ENCODE measurements at places on chromosomes 3 and 15.
A peak's percentile ranks its signal among the peaks of the same experiment; 100 is the strongest.

GRCh38 chr3:178718995-178719635 is 182.9 kb downstream of the KCNMB2 start:
- no peak for DNase-seq

GRCh38 chr15:68666120-68666811 is 87.5 kb downstream of the CORO2B start:
- DNase-seq = no peak

- peak; percentile 89 for DNase-seq
These were observed 17.2 kb upstream of the USP3 start for GRCh38 chr15:63487076-63487757.

DNA sequence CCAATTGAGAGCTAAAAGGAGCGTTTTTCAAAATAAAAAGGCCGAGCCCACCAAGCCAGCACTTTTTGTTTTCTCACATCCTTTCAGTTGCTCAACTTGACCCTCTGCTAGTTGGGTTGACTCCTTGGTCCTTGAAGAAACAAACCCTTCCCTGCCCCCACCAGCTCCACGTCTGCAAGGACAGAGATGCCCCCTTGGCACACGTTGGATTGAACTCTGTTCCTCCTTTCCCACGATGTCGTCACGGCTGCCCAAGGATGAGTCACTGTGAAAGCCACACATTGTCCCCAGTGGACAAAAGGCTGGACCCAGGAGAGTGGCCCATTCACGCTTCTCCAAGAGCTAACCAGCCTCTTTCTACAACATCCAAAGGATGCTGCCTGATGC is 43.0 kb upstream of the SPATA12 start:
- DNase-seq = no peak

DNA sequence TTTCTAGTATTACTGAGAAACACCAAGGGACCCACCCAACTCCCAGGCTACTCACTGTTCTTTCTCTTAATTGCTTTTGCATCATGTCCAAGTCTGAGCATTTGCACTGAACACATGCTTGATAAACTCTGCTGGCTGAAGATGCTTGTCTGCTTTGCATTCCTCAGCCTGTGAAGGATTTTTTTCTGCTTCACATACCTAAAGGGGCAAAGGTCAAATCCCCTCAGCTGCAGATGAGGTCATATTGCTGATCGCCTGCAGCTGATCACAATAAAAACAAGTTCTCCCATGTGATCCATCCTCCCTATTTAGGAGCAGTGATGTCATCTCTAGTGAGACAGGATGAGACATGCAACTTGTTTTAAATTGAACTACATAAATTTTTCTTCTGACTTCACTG is 84.6 kb upstream of the DCBLD2 start:
- no peak for DNase-seq

GRCh38 chr3:194275291-194275690 is 75.8 kb downstream of the CPN2 start:
- no peak for DNase-seq

DNA sequence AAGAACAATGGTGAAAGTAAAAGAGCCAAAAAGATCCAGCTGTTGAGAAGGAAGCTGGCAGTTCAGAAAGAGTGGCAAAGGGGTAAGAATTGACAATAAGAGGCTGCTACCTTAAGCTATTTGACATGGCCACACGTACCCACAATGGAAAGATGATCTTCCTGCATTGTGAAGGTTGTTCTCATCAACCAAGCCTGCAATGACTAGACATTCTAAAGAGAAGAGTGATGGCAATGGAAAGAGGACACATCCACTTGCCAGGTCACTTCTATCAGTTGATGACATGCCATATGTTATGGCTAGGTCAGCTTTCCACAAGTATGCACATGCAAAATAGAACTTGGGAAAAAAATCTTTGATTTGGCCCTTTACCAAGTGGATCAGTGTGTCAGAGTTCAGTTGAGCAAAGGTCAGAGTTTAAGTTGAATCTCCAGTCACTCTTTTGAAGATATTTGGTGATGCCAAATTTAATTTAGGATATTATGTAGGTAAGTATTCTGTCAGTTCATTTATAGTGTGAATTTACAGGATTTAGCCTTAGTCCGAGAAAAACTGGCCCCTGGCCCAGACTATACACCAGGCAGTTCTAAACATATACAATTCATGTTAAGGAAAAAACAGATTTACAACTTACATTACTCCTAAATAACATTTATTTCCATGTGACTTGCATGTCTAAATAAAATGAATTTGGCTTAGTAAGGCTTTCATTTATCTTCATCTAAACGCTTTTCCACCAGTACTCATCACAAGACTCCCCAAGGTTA is 104.9 kb upstream of the FLNB start:
- no peak for DNase-seq

DNA sequence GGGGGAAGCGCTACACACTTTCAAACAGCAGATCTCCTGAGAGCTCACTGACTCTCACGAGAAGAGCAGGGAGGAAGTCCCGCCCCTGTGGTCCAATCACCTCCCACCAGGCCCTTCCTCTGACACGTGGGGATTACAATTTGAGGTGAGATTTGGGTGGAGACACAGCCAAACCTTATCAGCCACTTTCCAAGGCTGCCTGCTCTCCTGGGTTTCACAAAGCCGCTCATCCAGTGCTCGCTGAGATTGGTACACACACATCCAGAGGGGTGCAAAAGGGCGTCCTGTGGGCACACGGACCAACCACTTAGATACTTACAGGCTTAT is 23.1 kb downstream of the XXYLT1 start:
- DNase-seq = no peak

DNA sequence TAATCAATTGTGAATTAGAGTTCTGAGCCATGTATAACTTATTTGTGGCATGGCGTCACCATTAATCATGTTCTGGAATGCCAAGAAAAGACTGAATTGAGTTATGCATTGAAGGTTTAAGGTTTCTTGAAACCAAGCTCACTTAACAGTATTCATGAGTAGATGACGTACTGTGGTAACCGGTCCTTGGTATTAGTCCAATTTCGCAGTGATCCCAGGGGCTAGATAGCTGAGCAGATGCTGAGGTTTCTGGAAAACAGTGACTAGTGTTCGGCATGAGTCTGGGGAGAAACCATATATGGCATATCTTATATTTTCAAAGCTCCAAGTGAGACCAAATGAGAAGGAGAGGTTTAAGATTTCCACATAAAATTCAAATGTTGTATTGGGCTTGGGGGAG is 218.3 kb upstream of the LYSMD4 start:
- no peak for DNase-seq

DNA sequence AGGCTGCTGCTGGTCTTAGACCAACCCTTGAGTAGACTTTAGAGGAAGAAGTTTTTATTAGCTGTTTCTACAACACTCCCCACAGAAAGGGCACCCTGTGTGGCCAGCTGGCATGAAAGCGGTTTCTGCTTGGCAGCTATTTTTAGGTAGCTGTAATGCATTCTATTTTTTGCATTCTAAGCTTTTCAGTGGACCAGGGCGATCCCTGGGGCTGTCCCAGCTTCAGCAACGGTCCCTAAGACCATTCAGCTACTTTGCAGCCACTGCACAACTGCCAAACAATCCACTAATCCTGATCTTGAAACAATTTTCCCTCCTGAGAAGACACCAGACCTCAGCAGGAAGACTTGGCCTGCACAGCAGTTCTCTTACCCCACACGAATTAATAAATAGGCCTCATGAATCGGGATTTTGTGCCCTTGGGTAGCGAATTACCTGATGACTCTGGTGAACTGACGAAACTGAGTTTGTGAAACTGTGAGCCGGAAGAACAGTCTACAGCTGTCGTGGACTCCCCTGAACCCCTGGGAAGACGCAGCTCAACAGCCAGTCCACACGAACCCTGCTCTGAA is 14.6 kb upstream of the TFRC start:
- no peak for DNase-seq

GRCh38 chr3:129575997-129576384 is 30.5 kb downstream of the PLXND1 start:
- DNase-seq = no peak

DNA sequence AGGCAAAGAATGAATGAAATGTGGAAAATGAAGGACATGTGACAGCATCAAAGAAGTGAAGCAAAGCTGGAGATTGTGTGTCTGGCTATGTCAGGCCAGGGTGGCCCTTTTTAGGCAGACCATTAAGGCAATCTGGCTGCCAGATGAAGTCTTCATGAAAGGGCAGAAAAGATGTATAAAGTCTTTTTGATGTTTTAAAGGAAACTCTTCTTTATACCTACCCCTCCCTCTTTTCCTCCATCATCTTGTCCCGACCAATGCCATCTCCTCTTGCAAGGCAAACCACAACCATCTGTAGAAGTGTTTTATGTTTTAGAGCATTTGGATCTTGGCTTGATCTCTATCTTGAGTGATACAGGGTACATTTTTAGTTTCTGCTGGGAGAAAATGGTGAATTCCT is 259.2 kb downstream of the LSAMP start:
- DNase-seq = no peak

DNA sequence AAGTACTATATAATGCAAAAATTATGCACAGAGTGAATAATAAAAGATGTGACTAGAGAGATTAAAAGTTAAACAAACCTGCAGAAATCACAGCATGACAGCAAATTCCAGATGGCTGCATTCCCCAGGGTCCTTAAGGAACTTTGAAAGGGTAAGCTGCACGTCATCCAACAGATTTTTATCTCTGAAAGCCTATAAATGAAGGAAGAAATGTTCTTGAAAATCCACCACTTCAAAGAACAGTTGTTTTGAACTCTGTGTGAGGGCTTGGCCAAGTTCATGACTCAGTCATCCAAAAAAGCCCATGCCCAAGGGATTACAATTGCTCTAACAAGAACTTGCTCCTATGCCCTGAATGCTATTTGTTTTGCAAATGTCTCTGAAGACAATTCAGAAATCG is 603.6 kb downstream of the PLOD2 start:
- DNase-seq = no peak

GRCh38 chr15:74890665-74890960 is 771 bp downstream of the MPI start:
- no peak for DNase-seq

- no peak for DNase-seq
These were observed 2.4 kb downstream of the CCNDBP1 start for GRCh38 chr15:43187544-43188155.

DNA sequence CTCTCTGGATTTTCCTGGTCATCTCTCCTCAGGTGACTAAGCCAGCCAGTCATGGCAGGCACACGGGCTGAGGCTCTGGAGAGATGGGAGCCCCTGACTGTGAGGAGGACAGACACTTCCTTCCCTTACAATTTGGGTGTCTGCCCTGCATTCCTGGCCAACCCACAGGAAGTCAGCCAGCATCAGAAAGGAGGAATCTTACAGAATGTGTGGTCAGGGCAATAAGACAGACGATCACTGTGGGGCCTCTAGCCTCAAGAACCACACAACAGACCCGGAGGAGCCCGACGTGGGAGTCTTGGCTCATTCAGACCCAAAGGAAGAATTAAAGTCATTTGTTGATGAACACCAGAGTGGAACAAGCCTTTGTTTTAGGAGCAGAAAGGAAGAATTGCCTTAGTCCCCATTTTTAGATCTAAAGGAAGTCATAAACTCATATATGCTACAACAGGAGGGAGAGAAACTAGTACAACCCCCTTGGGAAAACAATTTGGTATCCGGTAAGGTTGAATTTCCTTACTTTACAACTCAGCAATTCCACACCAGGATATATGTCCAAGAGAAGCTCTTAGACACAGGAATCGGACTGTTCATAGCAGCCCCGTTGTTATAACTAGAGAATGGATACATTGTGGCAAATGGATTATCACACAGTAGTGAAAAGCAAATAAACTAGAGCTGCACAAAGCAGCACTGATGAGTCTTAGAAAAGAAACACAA is 62.2 kb downstream of the ABTB1 start:
- DNase-seq = no peak

GRCh38 chr15:96551722-96552121 is 221.2 kb downstream of the NR2F2 start:
- no peak for DNase-seq

- DNase-seq = no peak
These were observed 92.8 kb upstream of the MELTF start for GRCh38 chr3:197122394-197122793.

- no peak for DNase-seq
These were observed 84.8 kb upstream of the ICE2 start for GRCh38 chr15:60563539-60564404.

- no peak for DNase-seq
These were observed 58.1 kb downstream of the FOXP1 start for GRCh38 chr3:71525391-71525790.

- no peak for DNase-seq
These were observed 115.2 kb upstream of the PDZRN3 start for GRCh38 chr3:73739791-73740453.

DNA sequence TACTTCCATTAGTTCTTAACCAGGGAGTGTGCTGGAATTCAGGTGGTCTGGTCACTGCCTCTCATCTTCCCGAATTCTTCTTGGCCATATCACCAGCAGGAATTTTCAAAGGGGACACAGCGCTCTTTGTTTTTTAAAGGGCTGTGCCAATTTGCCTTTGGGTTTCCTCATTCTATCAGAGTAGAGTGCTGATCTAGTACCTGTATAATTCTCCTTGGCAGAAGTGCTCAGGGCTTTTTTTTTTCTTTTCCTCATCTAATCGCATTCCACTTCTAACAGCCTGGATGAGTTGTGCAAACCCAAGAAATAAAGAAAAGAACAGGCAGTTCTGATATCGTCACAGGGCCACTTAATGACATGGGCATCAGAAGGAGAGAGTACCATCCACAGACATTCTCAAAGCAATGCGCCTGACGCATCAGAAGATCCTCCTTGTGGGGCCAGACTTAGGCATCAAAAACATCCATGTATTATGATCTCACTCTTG is 121.0 kb downstream of the ASB7 start:
- no peak for DNase-seq

GRCh38 chr3:100535610-100535943 is 43.2 kb downstream of the TMEM45A start:
- no peak for DNase-seq

GRCh38 chr3:169822983-169823382 is 10.3 kb upstream of the LRRC34 start:
- DNase-seq = no peak

- DNase-seq = no peak
These were observed 143.7 kb downstream of the NR2F2 start for GRCh38 chr15:96474231-96474664.

GRCh38 chr15:45637552-45638033 is 2.8 kb downstream of the SQOR start:
- peak; percentile 9 for DNase-seq

DNA sequence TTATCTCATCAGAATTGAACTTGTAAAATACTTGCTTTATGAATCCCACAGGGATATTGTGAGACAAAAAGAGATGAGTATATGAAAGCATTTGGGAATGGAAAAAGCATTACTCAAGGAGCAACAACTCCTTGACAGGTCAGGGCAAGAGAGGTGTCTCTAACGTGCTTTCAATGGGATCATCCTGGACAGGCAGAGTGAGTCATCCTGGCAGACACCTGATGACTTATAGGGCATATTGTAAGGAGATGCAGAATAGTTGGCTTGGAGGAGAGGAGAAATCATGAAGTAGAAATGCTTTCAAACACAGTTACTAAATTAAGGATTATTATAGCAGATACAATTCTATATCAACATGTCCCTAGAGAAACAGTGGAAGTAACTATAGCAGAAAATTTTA is 71.9 kb upstream of the THSD4 start:
- DNase-seq = no peak

GRCh38 chr3:172101107-172101506 is 61.7 kb downstream of the FNDC3B start:
- no peak for DNase-seq

Data from activated T-cell treated with anti-CD3 and anti-CD28 coated beads for 1 hour (primary cell).